ENCODE measurements at places on chromosomes 16 and 17.

DNA sequence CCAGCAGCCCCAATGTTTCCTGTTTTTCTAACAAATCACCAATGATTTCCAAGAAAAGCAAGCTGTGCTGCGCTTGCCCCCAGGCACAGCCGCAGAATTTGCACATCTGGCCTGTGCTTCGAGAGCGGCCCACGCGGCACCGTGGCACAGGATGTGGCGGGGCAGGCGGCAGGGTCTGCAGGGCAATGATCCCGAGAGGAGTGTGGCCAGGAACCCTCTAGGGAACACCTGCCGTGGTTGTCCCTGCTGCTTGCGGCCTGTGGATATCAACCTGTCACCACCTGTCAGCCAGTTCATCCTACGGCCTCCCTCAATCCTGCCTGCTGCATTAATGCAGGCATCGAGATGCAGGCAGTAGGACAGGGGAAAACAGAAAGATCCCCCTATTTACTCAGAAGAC lies 24.0 kb downstream of the PIK3R5 start:
- DNase-seq: no peak

- no peak for DNase-seq
These were observed at the start of gene SDK2 for GRCh38 chr17:73644145-73645049. Gene SDK2 (minus strand): TSS chr17:73644445. CDS start chr17:73644088, 357 bp downstream.

DNA sequence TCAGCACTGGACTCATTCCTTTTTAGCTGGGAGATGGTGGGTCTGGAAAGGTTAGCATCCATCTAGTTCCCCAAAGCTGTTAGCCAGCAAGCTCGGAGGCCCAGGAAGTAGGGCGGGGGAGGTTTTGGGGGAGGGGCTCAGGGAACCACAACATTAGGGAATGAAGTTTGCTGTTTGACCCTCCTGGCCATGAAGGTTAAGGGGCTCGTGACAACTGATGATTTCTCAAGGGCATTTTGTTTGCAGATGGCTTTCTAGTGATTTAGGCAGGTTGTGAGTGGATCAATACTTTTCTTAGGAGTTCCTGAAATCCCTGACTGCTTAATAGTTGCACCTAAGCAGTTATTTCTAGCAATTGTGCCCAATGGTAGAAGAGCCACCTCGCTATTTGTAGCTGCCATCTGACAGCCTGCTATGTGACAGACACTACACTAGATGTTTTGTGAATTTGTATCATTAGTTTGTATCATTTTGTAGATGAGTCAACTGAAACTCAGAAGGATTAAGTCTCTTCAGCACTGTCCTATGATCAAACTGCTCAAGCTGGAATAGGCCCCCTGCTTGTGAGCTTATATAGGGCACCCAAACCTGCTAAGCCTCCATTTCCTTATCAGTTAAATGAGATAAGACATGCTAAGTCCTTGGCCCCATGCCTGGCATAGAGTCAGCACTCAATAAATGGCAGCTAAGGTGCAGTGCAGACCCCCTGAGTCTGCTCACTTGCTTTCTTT lies 146.4 kb downstream of the IRX3 start:
- DNase-seq: no peak

DNA sequence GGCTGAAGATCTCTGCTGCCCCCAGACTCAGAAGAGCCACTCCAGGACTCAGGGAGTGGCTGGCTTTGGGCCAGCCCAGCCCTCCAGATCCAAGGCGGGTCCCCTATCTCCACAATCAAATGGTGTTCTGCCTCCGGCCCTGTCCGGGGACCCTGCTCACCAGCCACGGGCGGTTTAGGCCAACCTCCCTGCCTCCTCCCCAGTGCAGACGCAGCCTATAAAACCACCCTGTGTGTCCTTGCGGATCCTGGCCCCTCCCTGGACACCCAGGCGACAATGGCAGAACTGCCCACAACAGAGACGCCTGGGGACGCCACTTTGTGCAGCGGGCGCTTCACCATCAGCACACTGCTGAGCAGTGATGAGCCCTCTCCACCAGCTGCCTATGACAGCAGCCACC lies at the start of gene SLC12A3:
Gene SLC12A3, plus strand, starts transcription at position 248 of the 400 bp plus-strand sequence. Its CDS starts 29 bp downstream, at position 277.
- no peak for DNase-seq

DNA sequence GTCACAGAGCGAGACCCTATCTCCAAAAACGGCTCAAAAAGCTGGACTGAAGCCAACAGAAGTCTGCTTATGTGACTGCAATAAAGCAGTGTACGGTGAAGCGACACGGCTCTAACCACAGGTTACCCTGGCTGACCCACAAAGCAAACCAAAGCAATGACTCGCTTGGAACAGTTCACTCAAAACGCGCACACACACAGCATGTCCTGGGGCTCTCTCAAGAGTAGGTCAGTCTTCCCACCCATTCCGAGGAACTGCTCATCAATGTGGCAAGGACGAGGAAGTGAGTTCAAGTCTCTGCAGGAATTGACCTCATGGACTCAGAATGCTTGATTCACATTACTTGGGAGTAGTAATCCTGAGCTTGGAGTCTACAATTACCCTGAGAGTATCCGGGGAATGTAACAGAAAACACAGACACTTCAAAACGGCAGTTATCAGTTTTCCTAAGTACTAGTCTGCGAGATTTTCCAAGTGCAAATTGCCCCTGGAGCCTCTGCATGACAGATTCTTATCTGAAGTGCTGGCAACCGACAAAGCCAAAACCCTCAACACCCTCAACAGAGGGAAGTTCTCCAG lies 25.4 kb downstream of the PELP1 start:
- DNase-seq: no peak

- DNase-seq: no peak
These were observed 62.5 kb downstream of the JPH3 start for GRCh38 chr16:87664792-87665191.
